Uterus (tissue), 4 donors: ENCODE measurements at places on chromosomes 4 and X. TPM values are rescaled to one million over a fixed set of nuclear protein-coding genes. Genes with fewer than 3 reads are reported as not detected.

DNA sequence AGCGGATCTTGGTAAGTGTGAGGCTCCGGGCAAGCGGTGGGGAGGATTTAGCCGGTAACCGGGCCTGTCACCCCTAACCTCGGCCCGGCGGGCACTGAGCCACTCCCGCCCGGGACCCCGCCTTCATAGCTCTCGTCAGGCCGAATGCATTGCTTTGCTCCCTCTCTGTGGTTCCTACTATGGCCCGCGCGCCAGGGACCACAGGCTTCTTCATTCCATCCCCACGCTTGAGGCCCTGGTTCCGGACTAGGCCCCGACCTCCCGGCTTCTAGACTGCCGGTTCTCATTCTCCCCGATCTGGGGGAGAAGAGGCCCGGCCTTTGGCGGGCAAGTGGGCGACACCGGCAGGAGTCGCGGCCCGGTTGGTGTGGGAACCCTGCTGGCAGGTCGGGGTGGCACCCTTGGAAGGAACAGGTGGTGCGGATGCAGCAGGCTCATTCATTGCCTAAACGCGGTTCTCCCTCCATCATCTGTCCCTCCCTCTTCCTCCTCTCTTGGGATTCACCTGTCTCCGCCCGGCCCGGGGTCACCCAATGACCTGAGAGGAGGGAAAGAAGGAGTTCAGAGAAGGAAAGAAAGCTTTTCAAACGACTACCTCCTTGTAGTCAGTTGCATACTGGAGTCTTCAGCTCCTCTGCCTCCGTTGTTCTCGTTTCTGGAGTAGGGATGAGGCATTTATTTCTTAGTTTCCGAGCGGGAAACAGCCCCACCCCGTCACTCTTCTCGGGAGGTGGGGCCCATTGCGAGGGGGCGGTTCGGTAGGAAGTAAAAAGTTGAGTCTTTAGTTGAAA lies at the start of gene NDUFC1:
Gene NDUFC1 (minus strand): TSS at position 657 of the 791 bp plus-strand sequence. CDS start 6,679 bp downstream, outside the sequence.
- peak; percentile 39 for DNase-seq

GRCh38 chrX:135112096-135112729 lies 8.1 kb downstream of the ETDB start:
- DNase-seq, result no peak

DNA sequence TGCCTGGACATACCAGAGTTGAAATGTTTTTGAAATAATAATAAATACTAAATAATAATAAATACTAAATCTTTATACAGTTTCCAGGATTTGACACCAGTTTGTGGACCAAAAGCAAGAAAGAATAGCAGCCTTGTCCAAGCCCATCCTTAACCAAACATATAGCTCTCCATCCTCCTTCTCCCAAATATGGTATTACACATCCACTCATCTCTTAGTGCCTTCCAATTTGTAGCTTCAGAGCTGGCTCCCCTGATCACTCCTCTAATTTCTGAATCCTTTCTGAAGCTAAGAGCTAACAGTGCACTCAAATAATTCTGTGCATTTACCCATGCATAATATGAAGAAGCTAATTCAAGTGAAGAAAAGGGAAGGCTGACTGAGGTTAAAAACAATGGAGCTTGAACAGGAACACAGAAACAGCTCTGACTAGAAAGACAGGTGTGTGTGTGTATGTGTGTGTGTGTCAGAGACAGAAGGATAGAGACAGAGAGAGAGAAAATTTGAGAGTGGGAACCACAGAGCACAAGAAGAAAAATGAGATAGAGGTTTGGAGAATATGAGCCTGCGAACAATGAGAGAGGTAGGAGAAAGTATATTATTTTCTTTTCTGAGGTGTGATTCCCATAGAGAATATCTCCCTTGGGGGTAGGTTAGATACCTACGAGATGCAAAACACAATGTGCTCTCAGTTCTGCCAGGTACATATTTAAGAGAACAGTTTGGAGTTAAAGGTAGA lies 123.5 kb downstream of the CAMK2D start:
- no peak for DNase-seq

DNA sequence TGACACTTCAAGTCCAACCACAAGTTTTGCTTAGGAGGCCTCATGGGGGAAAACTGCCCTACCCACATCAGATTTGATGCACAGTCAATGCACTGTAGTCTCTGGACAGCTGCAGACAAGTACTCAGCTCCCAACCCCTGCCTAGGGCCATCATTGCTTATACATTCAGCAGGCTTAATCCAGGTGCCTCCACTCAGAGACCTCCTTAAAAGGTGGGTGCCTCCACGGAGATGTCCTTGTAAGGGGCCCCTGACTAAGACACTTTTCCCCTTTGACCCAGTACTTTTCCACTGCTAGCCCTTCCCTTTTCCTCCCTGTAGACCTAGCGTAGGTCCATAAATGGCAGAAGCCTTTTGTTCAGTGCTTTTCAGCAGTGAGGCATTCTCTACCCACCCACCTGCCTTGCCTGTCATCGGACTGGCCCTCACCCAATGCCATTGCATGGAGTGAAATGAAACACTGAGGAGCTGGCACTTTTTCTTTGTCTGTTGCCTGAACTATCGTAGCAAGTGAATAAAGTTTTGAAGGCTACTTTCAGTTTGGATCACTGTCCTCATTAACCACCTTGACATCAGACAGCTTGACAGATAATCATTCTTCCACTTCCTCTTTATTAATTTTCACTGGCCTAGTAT lies 23.8 kb upstream of the PLK4 start:
- no peak for DNase-seq

The SPP1 gene
- total RNA-seq, result 10.1 TPM

DNA sequence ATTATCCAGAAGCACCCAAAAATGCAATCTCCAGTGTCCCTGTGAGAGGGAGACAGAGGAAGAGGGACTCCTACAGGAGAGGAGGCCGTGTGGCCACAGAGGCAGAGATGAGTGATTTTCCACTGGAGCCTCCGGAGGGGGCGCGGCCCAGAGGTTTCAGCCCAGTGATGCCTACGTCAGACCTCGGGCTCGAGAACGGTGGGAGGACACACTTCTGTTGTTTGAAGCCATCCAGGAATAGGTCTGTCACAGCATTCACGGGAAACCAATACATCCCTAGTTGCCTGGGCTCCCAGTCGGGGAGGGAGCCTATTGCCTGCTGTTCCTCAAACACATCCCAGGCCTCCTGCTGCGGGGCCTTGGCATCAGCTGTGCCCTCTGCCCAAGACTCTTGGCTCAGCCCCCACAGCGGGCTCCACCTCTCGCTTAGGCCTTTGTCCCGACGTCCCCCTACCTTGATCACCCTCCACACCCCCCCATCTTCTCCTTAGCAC lies 39.2 kb upstream of the HMX1 start:
- DNase-seq, result no peak

DNA sequence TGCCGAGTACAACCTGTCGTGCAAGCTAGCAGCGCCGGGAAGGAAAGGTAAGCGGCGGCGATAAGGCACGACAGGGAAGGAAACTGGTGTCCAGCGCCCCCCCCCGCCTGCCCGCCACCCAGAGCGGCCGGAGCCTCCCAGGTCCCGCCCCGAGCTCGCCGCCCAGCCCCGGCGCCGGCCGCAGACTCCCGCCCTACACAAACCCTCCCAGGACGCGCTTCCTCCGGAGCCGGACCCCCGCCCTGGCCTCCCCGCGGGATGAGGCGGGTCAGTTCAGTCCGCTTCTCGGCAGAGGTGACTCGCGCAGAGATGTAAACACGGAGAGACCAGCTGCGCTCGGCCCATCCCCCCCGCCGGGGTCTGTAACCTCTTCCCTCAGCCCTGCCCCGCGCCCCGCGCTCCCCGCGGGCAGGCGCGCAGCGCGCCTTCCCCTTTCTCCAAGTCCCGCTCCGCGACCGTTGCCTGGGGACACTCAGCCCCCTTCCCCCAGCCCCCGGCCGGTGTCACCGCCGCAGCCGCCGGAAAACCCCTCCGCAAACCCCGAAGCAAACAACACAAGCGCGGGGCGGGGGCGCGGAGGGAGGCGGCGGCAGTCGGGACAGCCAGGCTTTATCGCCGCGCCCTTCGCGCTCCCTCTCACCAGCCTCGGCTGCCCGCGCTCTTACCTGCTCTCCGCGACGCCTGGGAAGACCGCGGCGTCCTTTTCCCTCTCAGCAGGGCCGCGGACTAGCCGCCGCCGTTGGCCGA lies 543 bp downstream of the ELF2 start:
- peak; percentile 83 for DNase-seq

GRCh38 chrX:72526534-72527508 lies 45.8 kb downstream of the HDAC8 start:
- no peak for DNase-seq

GRCh38 chrX:84760560-84760959 lies 243.1 kb upstream of the APOOL start:
- DNase-seq, result no peak

GRCh38 chr4:170875868-170876267 lies 786.1 kb upstream of the AADAT start:
- DNase-seq, result no peak

The CENPVL2 gene
- total RNA-seq, result not detected
